Amniotic stem cell (primary cell): ENCODE measurements at places on chromosomes 2 and 18.

GRCh38 chr18:23387265-23387664 is 65.8 kb upstream of the RIOK3 start:
- DNase-seq = no peak

DNA sequence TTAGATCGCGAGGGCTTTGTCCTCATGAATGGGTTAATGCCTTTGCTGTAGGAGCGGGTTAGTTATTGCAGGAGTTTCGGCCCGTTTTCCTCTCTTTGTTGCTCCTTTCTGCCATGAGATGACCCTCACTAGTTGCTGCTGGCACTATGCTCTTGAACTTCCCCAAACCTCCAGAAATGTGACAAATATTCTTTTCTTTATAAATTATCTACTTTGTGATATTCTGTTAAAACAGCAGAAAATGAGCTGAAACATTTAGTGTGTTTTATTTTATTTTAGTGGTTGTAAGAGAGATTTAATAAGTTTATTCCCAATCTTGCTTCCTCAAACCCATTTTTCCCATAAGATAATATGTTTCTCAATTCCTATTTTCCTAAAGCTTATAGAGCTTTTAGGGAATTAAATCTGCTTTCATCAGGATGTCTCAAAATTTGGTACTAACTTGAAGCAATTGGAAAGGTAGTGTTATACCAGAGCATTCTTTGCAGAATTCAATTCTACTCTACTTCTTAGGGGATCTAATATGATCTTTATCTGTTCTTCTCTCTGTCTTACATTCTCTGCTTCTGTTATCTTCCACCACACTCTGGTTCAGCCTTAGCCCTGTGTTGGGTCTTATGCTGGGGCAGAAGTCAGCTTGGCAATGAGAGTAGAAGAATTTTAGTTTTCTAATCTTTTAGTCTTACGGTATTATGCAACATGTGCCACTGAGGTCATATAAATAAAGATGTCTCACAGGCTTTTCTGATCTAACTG is 23.1 kb downstream of the DDX1 start:
- DNase-seq = no peak

GRCh38 chr2:239921843-239922242 is 103.3 kb downstream of the NDUFA10 start:
- DNase-seq = no peak

- DNase-seq = peak; percentile 46
Observed at GRCh38 chr2:8857709-8858108, 20.3 kb upstream of the KIDINS220 start.

- DNase-seq = no peak
Observed at GRCh38 chr2:147630585-147630984, 214.2 kb upstream of the ACVR2A start.

DNA sequence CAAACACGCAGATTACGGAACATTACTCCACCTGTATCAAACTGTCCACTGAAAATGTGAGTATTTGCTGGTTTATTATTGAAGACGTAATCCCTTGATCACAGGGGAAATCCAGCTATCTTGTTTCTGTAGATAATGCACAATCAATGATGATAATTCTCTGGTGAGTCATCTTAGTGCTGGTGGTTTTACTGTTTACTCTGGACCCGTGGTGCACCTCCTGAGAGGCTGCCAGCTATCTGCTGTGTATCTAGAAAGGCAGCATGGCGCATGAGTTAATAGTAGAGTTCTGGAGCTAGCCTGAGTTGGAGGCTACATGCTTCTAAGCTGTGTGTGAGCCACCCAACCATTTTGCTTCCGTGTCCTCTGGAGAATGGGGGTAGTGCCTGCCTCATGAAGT is 6.5 kb downstream of the NCAPH start:
- no peak for DNase-seq

DNA sequence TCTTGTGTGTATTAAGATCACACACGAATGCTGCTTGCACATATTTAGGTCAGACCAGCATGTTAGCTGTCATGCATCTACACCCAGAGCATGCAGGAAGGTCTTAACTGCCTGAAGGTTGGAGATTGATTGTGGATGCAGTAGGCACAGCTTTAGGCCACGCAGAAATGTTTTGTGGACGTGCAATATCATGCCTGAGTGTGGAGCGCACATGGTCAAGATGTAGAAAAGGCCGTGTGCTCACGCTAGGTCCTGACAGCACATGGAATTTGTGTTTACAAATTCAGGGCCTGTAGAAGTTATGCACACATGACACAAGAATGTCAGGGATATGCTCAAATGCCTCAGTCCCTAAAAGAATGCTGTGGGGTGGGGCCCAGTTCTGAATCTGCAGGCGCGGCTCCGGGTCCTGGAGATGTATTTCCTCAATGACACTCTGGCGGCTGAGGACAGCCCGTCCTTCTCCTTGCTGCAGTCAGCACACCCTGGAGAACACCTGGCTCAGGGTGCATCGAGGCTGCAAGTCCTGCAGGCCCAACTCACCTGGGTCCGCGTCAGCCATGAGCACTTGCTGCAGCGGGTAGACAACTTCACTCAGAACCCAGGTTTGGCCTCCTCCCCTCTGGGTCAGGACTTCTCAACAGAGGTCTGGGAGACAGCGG is 27.9 kb downstream of the MARCO start:
- DNase-seq = no peak

- DNase-seq = peak; percentile 53
Observed at GRCh38 chr18:75475228-75475627, 47.7 kb upstream of the SMIM21 start.

DNA sequence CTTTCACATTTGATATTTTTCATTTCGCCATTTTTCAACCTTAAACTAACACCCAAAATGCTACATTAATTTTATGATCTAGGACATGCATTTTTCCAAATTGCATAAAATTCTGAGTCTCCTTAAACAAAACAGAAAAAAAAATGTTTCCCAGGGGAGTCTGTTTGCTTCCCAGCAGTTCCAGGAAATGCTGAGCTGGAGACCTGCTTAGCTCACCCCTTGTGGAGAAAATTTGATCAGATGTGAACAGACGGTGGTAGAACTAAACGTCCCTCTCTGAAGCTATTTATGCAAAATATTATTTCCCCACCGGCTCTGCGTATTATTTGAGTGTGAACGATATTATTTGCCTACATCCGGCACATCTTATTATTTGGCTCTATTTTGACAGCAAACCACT is 74.9 kb upstream of the AGAP1 start:
- no peak for DNase-seq

DNA sequence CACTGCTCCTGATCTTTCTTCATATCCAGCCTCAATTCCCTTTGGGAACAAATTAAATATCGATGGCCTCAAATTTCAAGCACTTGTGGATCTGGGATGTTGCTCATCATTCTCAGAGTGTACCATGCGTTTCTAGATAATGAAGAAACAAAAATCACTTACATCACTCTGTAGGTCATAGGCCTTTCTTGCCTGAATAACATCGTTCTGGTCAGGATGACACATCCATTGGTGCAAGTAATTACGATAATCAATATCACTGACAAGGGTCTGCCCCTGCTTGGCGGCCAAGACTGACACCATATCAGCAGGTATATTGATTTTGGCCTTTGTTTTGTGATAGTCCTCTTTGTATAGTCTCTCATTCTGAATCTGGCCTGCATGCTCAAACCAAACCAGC is 157.3 kb downstream of the RIF1 start:
- DNase-seq = no peak

GRCh38 chr2:48364100-48364499 is 165.9 kb upstream of the STON1 start:
- no peak for DNase-seq

DNA sequence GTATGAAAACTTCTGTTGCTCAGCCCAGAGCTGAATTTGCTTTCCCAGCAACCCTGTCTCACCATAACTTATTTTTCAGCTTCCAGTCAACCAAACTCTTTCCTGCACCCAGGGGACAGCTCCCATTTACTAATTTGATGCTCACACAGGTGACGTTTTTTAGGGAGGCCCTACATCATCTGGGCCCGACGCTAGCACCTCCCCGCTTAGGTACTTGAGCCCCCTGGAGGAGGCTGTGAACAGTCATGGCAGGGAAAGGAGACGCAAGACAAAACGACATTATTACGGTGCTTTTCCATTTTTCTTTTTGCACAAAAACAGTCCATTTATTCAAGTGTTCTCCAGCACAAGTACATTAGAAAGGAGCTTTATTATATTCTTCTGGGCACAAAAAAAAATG is 59.2 kb upstream of the POMC start:
- DNase-seq = no peak

DNA sequence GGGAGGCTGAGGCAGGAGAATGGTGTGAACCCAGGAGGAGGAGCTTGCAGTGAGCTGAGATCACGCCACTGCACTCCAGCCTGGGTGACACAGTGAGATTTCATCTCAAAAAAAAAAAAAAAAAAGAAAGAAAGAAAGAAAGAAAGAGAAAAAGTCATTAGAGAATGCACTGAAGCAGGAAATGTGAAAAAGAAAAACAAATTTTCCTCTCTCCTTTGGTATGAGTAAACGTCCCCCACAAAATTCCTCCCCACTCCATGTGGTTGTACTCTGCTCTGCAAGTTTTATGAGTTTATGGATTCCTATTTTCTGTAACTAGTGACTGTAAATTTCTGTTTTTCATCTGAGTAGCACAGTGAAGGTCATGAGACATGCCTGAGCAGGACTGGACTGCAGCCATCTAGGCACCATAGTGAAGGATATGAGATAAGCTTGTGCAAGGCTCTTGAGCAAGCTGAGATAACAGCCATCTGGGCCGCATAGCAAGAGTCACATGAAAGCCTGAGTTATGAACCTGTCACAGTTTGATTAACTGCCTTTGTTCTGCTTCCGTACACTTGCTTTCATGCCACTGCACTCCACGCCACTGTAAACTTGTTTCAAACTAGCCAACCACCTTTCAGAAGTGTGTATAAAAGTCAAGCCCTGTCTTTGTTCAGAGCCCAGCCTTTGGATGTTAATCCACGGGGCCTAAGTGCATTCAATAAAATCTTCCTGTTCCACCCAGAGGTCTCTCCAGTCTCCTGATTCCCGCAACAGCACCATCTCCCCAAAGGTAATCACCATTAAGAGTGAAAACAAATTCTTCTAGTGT is 50.2 kb downstream of the SKA1 start:
- DNase-seq = no peak

GRCh38 chr2:10252224-10252623 is 50.5 kb upstream of the HPCAL1 start:
- no peak for DNase-seq

DNA sequence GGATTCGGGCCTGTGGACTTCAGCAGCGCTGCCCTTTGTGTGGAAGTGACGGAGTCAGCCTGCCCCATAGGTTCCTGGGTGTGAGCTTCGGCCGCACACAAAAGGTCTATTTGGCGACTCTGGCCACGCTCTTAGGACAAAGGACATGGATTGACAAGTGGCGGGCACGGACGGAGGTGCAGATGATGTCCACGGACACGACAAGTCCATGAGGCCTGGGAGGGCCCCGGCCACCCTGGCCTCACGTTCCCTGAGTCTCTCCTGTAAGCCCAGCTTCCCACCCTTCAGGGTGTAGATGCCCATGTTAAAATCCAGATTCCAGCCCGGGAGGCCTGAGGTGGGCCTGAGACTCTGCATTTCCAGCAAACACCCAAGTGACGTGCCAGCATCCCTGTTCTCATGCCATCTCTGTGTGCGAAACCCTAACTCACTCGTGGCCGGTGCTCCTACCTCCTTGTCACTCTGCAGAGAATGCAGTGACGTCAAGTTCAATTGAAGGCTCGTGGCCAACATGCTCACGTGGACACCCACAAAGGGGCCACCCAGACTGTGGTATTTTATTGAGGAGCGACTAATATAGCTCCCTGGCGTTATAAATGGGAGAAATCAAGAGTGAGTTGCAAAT is 111.7 kb downstream of the RTP5 start:
- DNase-seq = no peak

DNA sequence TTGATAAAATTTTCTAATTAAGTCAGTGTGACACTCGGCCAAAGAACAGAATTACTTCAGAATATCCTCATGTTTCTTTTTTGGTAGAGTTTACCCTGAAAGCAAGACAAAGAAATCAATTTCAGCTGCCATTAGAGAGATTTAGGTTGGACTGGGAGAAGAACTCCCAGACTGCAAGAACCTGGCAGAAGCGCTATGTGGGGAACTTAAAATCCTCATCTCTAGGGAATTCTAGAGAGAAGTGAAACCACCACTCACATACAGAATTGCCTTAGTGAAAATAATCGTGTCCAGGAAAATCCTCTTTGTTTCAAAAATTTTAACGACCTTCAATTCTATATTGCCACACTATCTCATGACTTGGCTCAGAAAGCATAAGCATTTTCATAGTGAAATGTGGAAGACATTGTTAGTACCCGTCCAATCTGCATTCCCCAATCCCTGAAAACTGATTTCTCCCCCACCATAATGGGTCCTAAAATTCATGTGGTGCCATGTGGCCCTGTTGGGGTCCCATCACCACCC is 297.3 kb upstream of the MEIS1 start:
- DNase-seq = no peak

GRCh38 chr2:39696838-39697237 is 31.1 kb downstream of the TMEM178A start:
- no peak for DNase-seq

GRCh38 chr2:42055573-42056514 is 8.0 kb downstream of the PKDCC start:
- no peak for DNase-seq

DNA sequence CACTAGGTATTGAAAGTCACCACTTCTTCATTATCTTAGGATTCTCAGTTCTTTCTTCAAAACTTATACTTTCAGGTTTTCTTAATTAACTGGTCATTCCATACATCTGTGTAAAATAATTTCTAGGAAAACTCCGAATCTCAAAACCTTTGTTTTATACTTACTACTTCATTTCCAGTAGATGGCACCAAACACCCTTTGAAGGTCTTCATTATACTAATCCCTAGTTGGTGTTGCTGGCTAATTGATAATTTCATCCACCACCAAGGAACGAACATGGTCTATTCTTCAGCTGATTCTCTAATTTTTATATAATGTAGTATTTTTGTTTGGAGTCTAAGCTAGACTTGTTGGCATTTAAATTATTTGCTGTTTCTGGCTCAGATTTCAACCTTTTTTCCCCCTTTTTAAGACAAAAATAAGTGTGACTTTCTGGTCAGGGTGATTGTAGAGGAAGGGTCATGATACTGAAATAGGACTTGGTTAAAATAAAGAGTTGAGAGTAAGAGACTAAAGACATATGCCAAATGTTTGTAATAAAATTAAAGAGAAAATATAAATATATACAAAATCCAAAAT is 2.8 kb upstream of the MXD1 start:
- peak; percentile 18 for DNase-seq

- no peak for DNase-seq
Observed at GRCh38 chr2:15160201-15160991, 400.7 kb downstream of the NBAS start.

- DNase-seq = no peak
Observed at GRCh38 chr2:74131901-74132300, 15.8 kb downstream of the BOLA3 start.

DNA sequence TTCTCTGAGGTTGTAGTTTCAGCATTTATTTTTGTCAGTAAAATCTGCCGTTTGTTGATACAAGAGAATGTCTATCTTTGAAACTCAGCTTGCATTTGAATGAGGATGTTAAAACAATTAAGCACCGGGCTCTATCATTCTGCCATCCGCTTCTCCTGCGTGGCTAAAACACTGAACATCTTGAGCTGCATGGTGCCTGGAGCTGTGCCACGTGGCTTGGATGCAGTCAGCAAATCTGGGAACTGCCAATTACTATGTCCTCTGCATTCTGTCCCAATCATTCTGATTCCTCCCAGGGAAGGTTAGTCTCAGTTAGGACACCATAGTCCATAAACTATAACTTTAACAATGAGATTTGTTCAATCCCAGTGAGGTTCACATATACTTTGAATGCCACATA is 598.4 kb downstream of the FBXO15 start:
- no peak for DNase-seq

GRCh38 chr2:181411105-181411849 is 45.9 kb upstream of the ITGA4 start:
- DNase-seq = no peak

- no peak for DNase-seq
Observed at GRCh38 chr2:43358410-43359201, 132.2 kb upstream of the ZFP36L2 start.
